ENCODE measurements at places on chromosomes 3 and 15.

DNA sequence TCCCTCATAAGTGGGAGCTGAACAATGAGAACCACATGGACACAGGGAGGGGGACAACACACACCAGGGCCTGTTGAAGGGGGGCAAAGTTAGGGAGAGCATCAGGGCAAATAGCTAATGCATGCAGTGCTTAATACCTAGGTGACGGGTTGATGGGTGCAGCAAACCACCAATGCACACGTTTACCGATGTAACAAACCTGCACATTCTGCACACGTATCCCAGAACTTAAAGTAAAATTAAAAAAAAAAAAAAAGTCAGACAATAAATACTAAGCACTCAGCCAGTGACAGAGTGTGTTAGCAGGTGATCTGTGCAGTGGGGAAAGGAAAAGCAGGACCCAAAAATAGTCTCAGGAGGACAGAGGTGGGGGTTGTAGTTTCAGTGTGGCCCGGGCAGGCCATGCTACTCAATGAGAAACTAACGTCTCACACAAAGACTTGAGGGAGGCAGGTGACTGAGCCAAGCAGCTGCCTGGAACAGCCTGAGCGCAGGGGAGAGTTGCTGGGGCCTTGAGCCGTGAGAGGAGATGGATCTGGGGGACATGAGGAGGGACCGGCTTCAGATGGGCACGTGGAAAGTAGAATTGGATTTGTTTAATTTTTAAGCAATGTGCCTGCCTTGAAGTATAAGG is 18.4 kb downstream of the ANKDD1A start:
- no peak for DNase-seq

DNA sequence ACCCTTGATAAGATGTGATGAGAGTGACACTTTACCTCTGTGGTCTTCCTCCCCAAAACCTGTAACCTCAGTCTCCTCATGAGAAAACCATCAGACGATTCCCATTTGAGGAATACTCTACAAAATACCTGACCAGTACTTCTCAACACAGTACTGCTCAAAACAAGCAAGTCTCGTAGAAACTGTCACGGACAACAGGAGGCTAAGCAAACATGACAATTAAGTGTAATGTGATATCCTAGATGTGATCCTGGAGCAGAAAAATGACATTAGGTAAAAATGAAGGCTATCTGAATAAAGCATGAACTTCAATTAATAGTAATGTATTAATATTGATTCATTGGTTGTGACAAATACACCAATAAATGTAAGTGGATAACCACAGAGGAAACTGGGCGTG is 113.6 kb downstream of the CACNA2D3 start:
- no peak for DNase-seq

DNA sequence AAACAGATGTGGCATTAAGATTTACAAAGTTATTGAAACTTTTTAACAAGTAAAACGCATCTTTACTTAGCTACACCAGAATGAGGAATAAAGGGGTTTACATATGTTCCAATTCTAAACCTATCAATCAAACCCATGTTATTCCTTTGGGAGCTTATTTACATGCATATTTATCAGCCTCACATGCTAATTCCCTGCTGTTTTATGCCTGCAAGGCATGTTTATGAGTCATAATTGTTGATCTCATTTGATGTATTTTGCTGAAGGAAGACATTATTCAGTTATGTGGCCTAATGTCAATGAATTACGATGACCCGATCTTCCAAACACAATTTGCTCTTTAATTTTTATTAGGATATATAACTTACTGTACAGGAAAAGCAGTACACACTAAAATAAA is 272.9 kb downstream of the TBC1D5 start:
- DNase-seq: no peak

GRCh38 chr3:195893044-195893395 is 15.3 kb downstream of the TNK2 start:
- DNase-seq: peak; percentile 65

GRCh38 chr3:195098741-195099525 is 172.0 kb downstream of the XXYLT1 start:
- no peak for DNase-seq
